ENCODE measurements at places on chromosomes 2 and 18.

GRCh38 chr2:88606371-88607030 is 20.8 kb downstream of the EIF2AK3 start:
- no peak for DNase-seq

DNA sequence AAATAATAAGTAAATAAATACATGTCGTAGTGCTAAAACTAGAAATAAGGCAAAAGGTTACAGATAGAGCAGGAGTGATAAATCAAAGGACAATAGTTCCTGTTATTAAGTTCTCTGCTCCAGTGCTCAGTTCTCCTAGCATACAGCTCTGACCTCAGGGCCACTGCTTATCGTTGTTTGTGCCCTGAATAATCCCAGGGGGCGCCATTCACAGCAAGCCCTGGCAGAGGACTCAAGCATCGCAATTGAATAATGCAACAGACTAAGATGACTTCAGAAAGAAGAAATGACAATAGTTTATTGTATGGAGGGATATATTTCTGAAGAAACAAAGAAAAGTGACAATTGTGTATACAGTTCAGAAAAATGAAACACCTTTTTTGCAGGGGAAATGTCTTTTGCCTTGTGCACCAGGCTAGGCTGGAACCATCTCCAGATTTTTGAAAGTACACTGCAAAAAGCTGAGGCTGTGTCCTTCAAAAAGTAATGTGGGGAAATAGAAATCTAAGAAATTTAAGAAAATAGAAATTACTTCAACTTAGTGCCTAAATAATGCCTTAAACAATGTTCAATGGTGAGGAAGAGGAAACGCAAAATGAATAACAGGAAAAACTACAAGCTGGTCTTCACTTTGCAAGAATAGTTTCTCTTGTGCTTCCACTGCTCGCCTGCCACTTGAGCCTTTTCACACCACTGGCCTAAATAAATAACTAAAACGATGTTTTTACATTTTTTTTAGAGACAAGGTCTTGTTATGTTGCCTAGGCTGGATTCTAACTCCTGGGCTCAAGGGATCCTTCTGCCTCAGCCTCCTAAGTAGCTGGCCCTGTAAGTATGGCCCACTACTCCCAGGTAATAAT is 19.0 kb upstream of the CCNYL1 start:
- DNase-seq: peak; percentile 45

- DNase-seq: no peak
Measured at GRCh38 chr18:9429662-9429993, 45.7 kb upstream of the RALBP1 start.

DNA sequence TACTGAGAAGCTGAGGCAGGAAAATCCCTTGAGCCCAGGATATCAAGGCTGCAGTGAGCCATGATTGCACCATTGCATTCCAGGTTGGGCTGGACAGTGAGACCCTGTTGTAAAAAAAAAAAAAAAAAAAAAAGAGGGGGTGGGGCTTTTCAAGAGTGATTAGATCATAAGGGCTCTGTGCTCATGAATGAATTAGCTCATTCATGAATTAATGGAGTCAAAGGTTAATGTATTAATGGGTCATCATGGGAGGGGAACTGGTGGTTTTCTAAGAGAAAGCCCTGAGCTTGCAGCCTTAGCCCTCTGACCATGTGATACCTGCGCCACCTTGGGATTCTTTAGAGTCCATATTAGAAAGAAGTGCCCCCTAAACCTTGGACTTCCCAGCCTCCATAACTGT is 4.5 kb downstream of the SLC19A3 start:
- DNase-seq: no peak

- DNase-seq: no peak
Measured at GRCh38 chr2:39780825-39781600, 2.0 kb upstream of the THUMPD2 start.

GRCh38 chr2:238103465-238104225 is 3.5 kb downstream of the ESPNL start:
- no peak for DNase-seq

GRCh38 chr2:171630812-171631626 is 56.2 kb upstream of the DYNC1I2 start:
- DNase-seq: peak; percentile 23

- no peak for DNase-seq
Measured at GRCh38 chr2:25314514-25315315, 27.0 kb downstream of the DNMT3A start.

GRCh38 chr18:4587204-4587603 is 132.1 kb upstream of the DLGAP1 start:
- DNase-seq: no peak

DNA sequence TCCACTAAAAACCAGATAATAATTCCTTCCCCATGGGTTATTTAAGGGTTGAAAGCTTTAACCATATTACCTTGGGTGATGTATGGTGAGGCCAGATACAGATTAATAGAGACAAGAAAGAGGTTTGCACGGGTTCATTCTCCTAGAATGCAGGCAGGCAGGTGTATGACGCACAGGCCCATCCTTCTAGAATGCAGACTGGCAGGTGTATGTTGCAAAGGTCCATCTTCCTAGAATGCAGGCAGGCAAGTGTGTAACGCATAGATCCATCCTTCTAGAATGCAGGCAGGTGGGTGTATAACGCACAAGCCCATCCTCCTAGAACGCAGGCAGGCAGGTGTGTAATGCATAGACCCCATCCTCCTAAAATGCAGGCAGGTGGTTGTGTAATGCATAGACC is 3.9 kb downstream of the RSAD2 start:
- no peak for DNase-seq

DNA sequence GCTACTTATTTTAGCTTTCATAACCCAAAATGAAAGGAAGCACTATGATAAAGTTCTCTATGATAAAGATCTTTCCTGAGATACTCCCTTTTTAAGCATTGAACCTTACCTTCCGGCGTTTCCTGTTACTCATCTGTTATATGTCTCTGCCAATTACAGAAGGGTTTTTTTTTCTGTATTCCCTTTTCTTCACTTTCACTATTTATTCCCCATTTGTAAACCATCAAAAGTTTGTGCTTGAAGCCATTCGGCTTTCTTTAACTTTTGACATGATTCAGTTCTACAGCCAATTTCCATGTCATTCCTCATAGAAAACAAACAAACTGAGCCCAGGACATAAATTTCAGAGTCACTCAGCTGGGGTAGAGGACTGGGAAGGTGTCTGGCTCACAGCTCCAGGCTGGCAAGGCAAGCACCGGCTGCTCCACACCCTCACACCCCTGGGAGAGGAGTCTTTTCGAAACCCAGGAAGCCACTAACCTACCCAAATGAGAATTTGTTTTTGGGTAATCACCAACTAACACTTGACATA is 429.4 kb upstream of the TRIB2 start:
- no peak for DNase-seq

- no peak for DNase-seq
Measured at GRCh38 chr2:65232636-65233035, 5.0 kb downstream of the ACTR2 start.

DNA sequence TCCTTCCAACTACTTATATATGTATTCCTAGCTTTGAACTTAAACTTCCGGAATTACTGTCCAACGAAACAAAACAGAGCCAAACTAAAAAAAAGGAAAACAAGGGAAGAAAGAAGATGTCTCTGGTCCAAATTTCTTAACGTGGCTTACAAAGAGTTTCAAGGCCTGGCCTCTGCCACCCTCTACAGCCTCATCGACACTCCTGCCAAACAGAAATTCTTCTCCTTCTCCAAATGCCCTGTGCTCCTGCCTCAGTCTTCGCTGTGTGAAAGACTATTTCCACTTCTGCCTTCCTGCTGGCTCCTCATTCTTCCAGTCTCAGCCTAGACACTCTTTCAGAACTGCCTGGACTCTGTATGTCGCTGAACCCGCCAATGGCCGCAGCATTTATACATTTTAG is 249.2 kb downstream of the TXNL1 start:
- DNase-seq: no peak

DNA sequence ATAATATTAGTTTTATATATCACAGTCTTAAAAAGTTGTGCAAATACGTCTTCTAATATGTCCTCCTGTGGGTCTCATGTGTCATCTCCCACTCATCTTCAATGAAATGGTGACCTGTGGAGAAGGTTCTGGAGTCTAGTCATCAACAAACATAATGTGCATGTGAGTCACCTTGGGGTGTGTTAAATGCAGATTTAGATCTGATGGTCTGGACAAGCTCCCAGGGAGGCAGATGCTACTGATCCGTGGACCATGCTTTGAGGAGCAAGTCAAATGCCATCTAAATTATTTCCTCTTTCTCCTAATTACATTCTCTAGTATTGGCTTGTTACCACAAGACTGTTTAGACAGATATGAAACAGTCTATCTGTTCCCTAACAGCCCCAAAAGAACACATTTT is 210.9 kb downstream of the CD226 start:
- DNase-seq: no peak

DNA sequence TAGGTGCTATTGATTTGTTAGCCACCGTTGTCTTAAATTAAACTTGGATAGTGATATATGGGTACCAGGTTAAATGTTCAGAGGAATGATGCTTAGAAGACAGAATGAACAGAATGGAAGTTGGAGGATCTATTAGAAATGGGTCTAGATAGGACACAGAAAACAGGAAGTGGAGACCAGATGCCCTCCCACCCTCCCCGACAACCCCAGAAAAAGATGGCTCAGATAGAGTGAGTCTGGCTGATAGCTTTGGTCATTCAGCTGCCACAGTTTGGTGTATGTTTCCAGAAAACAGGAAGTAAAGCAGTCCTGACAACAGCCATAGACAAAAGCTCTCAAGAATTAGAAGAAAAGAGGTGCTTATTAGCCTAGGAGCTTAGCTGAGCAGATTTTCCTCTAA is 71.5 kb upstream of the DSG1 start:
- no peak for DNase-seq

DNA sequence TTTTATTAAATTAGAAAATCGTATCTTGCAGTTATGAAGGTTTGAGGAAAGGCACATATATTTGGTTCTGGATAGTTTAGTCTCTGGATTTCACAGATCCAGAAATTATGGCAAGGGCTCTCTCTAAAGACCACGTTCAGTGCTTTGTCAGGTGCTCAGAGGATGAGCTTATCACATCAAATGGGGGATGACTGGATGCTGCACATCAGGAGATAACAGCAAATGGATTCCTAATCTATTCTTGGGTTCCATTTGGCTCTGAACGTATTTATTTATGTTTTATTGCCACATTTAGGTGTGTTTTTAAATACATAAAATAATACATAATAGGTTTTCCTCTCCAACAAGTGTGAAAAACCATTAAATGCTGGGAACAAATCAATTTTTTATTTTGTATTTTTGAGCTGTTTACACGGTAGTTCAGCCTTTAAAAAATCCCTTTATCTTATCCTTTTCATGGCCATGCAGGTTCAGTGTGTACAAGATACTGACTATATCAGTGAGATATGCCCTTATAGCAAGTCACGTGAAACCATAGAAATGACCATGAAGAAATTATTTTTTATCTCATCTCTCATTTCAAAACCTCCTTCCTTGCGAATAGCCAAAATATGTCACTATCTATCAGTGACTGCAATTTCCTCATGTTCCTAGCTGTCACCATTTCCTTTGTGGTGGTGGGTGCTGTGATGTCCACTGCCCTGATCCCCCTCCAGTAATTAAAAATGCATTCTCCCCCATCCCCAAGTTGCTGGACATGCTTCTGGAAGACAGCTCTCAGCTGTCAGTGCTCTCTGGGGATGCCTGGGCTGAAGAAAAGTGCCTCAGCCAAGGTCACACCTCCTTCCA is 25.9 kb upstream of the CXCR4 start:
- no peak for DNase-seq

GRCh38 chr2:98137196-98137595 is 50.2 kb downstream of the VWA3B start:
- DNase-seq: no peak

DNA sequence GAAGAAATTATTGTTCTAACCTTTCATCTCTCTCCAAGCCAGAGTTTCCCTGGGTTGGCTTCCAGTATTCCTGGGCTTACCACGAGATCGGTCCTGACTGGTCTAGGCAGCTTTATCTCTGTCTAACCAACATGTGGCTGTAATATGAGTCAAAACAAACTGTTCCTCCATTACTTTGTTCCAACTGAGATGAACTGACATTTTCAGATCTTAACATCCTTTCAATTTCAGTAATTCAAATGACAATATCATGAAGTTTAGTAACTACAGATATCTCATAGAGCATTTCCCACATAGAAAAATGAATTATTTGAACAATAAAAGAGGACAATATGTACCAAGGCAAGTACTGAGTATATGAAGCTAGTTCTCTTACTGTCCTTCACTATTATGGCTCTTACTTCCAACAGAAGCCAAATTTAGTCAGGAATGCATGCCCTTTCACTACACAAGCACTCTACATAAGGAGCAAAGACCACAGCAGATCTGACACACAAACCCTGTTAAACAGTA is 15.5 kb downstream of the SLC25A12 start:
- peak; percentile 58 for DNase-seq

GRCh38 chr18:54100920-54101470 is 123.5 kb downstream of the MBD2 start:
- DNase-seq: no peak

DNA sequence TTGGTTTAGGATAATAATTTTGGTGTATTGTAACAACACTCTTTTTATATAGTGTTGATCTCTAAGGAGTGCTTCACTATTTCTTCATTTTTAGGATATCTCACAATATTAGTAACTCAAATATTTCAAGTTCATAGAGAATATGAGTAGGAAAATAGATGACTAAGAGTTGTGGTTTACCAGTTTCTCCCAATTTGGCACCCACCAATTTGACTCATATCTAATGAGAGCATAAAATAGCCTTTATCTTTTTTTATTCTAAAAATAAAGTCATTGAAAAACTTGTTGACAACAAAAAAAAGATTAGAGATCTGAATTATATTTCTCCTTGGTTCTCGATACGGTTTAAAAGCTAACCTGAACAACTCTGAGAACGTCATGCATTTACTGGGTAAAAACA is 204.0 kb downstream of the PARD3B start:
- DNase-seq: no peak

GRCh38 chr2:96555146-96555610 is 18.6 kb downstream of the ARID5A start:
- no peak for DNase-seq

DNA sequence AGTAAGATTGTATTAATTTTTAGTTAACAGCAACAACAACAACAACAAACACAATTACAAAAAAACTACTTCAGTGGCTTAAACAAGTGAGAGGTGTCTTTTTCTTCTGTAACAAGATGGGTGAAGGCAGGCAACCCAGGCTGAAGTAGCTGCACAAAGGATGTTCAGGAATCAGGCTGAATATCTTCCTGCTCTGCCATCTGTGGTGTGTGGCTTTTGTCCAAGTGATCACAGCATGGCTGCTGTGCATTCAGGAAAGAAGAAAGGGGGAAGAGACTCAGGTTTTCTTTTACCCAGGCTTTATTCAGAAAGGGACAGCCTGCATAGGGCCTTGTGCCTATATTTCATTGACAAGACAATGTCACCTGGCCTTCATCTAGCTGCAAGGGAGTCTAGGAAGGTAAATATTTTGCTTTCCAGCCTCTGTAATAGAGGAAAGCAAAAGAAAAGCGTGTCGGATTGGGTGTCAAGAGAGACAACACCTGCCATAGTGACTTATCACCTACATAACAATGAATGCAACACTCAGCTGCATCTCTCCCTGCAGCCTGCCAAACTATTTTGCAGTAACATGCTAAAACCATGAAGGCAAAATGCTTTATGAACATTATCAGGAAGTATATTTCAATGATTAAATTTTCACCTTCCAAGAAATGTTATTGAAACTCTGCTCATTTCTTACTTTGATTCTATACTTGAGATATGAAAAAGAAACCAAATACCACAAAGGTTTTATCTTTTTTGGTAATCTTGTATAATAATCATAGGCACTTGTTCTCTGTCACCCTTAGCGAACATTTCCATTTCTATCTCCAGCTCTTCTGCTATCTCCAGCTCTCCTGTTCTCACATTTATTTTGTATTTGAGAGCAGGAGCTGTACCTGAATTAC is 14.6 kb downstream of the G6PC2 start:
- DNase-seq: no peak
